ENCODE measurements at places on chromosomes 5 and 9.

DNA sequence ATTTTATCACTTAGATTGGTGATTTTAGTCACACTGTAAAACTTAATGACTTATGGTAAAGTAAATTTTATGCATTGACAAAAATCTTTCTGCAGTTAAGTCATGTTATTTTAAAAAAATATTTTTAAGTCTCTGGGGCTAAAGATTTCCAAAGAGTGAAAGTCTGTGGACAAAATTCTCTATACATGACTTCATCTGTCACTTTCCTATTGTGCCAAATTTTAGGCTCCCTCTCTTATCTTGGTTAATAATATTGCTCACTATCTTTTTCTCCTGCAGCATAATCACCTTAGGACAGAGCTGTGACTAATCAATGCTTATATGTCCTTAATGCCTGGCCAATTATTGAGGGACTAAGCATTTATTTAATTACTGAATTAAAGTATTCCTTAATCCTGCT, 15.2 kb downstream of the LURAP1L start:
- DNase-seq, result peak; percentile 32

- peak; percentile 31 for DNase-seq
Measured at GRCh38 chr9:108021096-108021710, 531.6 kb upstream of the KLF4 start.

- DNase-seq, result no peak
Measured at GRCh38 chr5:155091063-155091648, 77.6 kb downstream of the KIF4B start.

GRCh38 chr9:93908591-93909241, 46.4 kb downstream of the BARX1 start:
- DNase-seq, result no peak

DNA sequence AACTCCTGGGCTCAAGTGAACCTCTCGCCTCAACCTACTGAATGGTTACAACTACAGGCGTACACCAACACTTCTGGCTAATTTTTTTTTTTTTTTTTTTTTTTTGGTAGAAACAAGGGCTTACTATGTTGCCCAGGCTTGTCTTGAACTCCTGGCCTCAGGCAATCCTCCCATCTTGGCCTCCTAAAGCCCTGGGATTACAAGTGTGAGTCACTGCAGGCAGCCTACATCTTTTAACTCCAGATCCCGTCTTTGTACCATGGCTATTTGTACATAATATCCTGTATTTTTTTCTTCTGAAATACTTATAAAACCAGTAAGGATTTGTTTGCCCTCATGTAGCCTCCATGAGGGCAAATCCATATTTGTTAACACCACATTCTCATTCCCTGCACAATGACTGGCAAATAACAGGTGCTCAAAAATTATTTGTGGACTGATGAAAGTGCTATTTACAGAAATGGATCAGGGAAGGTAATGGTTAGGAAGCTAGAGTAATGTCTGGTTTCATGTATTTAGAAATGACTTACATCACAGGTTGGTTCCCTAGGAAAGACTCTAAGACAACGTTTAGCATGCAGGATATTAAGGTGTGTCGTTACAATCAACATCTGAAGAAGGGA, 51.9 kb upstream of the POU5F2 start:
- no peak for DNase-seq

DNA sequence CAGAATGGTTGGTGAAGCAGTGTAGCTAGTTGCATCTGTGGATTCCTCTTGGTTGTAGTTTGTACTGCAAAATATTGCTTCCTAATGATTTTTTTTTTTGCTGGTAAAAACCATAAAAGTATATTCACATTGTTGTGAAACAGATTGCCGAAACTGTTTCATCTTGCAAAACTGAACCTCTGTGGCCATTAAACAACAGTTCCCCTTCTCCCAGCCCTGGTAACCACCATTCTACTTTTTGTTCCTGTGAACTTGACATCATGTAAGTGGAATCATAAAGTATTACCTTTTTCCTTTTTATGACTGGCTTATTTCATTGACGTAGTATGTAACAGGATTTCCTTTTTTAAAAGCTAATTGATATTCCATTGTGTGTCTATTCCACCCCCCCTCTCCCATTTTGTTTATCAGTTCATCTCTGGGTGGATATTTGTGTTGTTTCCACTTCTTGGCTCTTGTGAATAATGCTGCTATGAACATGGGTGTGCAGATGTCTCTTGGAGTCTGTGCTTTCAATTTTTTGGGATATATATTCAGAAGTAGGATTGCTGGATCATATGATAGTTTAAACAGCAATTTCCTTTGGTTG, 11.8 kb downstream of the SUB1 start:
- no peak for DNase-seq

DNA sequence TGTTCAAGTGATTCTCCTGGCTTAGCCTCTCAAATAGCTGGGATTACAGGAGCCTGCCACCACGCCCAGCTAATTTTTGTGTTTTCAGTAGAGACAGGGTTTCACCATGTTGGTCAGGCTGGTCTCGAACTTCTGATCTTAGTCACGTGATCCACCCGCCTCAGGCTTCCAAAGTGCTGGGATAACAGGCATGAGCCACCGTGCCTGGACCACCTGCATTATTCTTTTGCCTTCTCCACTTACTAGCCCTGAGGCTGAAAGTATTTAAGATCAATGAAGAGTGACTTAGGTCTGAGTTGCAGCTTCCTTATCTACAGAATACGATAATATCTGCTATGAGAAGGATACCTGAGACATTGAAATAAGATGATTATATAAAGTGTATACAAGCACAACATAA, 123.9 kb downstream of the LMNB1 start:
- no peak for DNase-seq

DNA sequence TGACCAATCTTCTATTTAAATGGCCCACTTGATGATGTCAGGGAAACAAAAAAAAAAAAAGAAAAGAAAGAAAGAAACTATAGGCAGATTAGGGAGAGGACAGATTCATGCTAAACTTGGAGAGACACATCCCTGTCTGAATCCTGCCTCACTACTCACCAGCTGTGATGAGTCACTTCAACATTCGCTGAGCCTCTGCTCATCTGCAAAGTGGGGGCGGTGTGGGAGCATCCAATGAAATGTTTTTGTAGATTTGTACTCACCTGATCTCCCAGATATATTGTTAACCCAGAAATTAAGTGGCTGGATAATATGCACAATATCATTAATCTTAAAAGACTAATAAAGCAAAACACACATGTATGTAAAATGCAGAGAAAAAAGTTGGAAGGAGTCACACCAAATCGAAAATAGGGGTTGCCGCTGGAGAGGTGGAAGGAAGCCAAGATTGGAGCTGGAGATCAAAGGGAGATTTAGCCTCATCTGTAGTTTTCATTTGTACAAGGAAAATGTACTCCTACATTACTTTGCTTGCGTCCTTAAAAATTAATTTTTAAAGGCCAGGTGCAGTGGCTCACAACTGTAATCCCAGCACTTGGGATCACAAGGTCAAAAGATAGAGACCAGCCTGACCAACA, 17.0 kb upstream of the ERGIC1 start:
- peak; percentile 79 for DNase-seq

DNA sequence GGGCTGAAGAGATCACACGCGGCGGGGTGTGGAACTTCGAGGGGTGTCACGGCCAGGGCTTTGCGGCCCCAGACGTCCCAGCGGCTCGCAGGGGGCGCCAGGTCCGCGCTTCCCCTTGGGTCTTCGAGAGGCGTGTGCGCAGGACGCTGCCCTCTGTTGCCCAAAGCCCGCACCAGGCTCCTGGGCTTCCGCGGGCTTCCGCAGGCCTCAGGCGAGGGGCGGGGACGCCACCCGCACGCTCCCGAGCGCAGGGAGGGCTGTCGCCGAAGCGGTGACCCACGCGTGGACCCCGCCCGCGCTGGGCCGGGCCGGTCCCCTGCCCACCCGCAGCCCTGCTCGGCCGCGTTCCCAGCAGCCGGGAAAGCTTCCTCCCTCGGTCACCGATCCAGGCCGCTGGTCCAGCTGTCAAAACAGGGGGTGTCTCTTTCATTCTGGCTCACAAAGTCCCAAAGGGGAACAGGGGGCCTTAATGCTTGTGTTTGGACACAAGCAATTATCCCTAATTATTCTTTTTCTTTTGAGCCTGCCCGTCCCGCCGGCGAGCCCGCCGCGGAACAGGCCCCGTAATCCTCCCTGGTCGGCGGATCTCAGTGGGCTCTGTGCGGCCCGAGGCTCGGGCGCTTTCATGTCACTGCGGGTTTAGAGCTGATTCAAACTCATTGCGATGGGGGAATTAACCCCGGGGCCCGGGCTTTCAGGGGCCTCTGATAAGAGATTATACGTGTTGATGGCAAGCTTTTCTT, 60.6 kb downstream of the TMEM174 start:
- DNase-seq, result peak; percentile 15

GRCh38 chr5:54254482-54255198, 55.7 kb downstream of the ARL15 start:
- DNase-seq, result peak; percentile 20

GRCh38 chr9:130129432-130130061, 42.7 kb upstream of the NCS1 start:
- DNase-seq, result no peak

Data from kidney tubule cell (primary cell).